HAP-1 (cell line): ENCODE measurements at places on chromosomes 11 and 22.

DNA sequence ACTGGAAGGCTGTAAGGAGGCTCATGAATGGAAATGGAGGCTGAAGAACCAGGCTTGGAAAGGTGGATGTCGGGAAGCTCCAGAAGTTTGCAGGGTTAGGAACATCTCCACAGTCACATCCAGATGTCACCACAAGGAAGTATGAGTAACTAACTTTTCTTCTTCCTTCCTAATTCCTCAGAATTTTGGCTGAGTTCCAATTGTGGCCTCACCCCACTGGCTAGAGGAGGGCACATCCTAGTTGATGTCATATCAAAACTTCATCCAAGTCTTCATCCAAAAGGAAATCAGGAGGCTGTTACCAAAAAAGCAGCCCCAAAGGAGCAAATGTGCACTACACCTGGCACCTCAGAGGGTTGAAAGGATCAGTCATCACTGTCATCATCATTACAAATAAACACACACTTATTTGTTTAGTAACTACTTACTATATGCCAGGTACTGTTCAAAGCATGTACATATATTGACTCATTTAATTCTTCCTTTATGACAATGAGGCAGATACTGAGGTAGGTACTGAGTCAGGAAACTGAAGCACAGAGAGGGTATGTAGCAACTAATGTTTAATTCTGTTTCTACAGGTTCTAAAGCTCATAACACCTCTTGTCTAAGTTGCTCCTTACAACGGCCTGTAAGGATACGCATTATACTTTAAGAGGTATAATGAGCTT lies 7.3 kb upstream of the PTPN5 start:
- DNase-seq = no peak

DNA sequence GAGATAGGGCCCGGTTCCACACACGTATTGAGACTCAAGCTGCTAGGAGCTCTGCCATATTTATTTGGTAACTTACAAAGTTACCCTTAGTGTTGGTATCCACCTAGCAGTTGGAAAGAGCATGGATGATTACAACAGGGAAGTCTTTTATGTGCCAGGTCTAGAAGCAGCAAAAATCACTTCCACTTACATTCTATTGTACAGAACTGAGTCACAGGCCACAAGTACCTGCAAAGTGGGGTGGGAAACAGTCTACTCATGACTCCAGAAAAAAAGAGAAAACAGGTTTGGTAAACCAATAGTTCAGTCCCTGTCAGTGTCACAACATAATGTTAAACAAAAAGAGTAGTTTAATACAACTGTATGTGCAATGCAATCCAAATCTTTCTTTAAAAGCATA lies 279.6 kb upstream of the PITPNB start:
- no peak for DNase-seq

- no peak for DNase-seq
These were observed 54.3 kb downstream of the BCR start for GRCh38 chr22:23234409-23235161.

- DNase-seq = no peak
These were observed 119.2 kb downstream of the DSCAML1 start for GRCh38 chr11:117677729-117678310.

- no peak for DNase-seq
These were observed 4.6 kb upstream of the DIXDC1 start for GRCh38 chr11:111932611-111932950.

DNA sequence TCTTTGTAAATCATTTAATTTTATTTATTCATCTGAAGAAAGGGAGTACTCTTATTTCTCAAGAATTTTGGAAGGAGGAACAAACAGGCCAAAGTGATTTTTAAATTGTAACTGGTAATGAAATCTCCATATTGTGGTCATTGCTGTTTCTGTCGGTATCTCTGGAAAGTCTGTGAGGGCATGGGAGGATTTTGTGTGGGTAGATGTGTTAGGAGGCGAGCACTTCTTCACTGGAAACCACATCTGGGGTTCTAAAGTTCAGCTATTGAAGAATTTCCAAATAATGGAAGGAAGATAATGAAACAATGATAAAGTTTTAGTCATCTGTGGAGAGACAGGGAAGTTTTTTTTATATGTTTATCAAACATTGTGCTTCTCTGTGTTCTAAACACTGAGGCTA lies 6.6 kb downstream of the TRIM34 start:
- no peak for DNase-seq

DNA sequence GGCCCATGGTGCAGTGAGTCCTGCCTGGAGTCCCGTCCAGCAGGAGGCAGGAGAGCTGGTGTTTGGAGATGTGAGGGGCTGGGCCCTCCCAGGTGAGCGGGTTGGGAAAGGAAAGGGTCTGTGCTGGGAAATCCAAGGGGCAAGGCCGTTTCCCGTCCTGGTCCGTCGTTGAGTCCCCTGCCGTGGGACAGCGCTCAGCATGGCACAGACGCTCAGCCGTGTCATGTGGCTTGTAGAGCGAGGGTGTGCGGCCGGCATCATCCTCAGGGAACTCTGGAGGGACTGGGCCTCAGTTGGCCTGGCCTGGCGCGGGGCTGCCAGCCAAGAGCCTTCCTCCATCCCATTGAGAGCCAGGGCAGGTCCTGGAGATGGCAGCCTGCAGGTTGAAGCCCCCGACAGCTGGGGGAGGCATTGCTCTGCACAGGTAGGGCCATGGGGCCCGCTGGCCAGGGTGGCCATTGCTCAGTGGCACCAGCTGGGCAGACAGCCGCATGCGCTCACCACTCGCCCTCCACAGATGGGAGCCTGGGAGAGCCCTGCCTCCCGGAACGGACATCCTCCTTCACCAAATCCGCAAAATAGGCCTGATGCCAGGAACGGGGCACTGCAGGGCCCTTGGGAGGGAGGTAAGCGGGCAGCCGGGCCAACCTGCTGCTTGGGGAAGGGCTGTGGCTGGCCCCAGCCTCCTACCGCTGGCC lies 28.7 kb downstream of the KCNQ1 start:
- DNase-seq = no peak

DNA sequence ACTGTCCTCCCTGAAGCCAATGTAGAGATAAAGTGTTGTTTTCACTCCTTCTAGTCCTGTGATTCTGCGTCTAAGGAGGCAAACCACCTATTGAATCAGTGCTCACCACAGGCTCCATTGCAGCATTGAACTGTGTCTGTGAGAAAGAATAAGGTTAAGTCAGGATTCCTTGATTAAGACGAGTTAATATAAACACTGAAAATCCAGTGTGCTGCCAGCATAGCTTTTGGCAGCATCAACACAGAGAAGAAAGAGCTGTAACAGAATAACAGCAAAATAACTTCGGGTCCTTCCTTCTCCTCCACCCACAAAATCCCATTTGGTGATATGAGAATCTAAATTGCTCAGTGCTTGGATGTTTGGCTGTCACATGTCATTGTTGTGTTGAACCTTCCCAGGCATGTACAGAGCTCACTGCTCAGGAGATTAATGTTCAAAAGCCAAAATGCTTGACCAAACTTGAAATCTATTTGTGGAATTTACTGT lies 185.2 kb upstream of the DDI1 start:
- DNase-seq = no peak

- DNase-seq = no peak
These were observed 52.3 kb upstream of the GAB2 start for GRCh38 chr11:78469896-78470295.

DNA sequence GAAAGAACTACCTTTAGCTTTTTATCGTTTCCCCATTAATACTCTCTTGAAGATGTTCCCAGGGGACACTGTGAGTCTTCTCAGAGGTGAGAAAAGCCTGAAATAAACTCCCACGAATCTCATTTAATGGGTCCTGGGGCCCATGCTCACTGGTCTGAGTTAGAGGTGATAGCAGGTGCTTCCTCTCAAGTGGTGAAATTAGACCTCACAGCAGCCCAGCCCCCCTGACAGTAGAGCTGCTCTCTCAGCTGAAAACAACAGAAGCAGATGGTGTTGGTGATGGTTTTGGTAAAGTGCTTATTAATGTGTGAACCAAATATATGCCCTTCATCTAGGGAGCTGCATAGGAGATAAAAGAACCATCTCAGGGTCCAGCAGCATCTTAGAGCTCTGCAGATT lies 76.8 kb upstream of the VPREB1 start:
- DNase-seq = no peak

- DNase-seq = no peak
These were observed 5.0 kb downstream of the CD81 start for GRCh38 chr11:2382129-2382517.

GRCh38 chr11:77039491-77040400 lies 5.5 kb downstream of the B3GNT6 start:
- no peak for DNase-seq

- DNase-seq = no peak
These were observed 127.7 kb upstream of the MTNR1B start for GRCh38 chr11:92841719-92842118.

GRCh38 chr11:19978668-19979518 lies 181.4 kb downstream of the DBX1 start:
- no peak for DNase-seq

GRCh38 chr11:68532727-68533369 lies 72.3 kb downstream of the PPP6R3 start:
- DNase-seq = no peak

DNA sequence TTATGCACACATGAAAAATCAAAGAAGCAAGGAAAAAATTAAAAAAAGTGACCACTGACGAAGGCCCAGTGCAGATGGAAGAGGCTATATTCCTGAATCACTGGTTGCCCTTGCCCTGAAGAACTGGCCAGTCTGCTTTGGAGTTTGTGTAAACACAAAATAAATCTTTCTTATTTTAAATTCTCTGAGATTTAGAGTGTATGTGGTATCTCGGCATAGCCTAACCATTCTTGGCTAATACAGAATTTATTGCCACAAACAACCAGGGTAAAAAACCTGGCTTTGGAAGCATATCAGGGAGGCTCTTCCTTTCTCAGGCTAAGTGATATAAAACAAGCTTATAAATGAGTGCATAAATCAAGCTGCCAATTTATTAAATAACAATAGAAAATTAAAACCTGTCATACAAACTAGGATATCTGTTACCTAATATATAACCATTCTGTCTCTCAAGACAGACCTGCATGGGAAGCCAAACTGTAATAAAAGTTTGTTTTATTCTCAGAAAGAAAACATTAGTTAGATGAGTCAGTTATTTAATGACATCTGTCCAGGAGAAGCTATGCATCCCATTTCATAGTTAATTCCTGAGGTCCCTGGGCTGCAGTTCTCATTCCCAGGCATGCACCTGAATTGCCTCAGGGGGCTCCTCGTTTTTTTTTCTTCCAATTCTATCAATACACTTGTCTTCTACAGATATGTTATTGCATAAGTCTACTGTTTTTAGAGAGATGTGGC lies 6.1 kb upstream of the TMEM135 start:
- no peak for DNase-seq
